Stimulated activated CD4-positive, alpha-beta T cell treated with anti-CD3 and anti-CD28 coated beads, Interleukin-4, amount 100 ng/mL, for 4 hours (primary cell): ENCODE measurements at places on chromosomes 3 and 15.

- DNase-seq: no peak
Measured at GRCh38 chr15:33675246-33675645, 293.1 kb upstream of the CHRM5 start.

DNA sequence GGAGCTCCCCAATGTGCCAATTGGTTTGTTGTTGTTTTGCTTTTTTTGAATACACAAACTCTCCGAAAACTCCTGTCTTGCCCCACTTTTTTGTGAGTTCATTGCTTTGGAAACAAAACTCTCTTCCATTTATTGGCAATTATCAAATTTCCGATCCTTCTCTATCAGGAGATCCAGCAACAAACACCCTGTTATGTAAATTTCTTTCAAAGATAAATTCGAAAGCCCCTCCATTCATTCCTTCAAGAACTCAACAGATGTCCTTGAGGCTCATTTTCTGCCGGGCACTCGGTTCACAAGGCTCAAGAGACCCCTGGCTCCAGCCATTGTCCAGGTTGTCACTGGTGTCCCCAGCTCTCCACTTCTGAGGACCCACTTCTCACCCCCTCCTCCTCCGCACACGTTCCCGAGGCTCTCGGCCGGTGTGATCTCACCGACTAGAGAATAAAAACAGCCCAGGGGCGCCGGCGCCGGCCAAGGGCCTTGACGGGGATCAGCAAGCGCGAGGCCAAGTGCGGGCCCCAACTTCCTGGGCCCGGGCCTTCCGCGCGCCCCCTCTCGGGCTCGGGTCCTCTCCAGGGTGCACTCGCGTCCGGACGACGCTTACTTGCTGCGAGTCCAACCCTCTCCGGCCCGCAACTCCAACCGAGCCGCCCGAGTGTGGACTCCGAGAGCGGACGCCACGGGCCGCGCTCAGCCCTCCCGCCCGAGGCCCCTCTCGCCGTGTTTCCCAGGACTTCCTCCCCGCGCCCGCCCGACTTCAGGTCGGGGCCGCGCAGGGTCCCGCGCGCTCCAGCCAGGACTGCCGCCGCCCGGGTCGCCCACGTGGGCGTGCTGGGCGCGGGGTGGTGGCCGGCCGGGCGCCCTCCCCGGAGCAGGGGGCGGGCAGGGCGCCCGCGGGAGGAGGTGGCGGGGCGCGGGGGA, 533 bp upstream of the SMAD3 start:
- DNase-seq: peak; percentile 9

DNA sequence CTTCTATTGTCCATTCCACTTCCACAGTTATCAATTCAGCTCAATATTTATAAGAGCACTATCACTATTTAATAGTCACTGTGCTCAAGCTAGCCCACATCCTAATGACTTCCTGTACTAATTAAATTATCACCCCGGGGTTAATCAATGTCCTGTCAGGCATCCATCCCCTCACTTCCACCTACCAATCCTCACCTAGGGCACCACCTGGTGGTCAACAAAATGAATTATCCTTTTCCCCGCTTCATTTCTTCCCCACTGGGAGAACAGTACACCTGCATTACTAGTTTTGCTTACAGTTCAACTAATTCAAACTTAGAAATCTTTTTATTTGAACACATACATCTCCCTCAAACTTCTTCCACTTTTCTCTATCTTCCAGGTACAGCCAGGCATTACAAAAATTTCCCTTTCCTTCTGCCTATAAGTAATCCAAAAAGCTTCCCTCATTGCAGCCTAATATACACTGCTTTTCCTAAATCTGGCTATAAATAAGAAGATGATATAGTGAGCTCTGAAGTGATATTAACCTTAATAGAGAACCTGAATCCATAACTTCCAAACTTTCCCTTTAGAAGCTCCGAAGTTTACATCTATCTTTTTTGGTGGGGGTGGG, 68.5 kb downstream of the TMCC1 start:
- no peak for DNase-seq

DNA sequence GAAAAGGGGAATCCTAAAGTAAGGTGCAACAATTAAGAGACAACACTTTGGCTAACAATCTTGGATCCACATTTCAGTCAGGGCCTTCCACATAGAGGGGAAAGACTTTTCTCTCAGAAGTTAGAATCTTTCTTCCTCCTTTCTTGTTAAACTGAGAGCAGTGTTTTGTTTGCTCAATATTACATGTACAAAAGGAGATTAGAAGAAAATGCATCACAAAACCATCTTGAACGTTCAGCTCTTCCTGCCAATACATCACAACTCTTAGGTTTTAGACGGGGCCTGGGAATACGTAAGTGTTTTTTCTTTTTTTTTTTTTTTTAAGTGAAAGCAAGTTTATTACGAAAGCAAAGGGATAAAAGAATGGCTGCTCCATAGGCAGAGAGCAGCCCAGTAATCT, 39.1 kb downstream of the MAP2K1 start:
- no peak for DNase-seq

GRCh38 chr3:82595530-82595929, 834.1 kb upstream of the GBE1 start:
- no peak for DNase-seq

- DNase-seq: no peak
Measured at GRCh38 chr15:101359365-101359947, 64.4 kb upstream of the SNRPA1 start.

- no peak for DNase-seq
Measured at GRCh38 chr3:81839504-81840094, 78.2 kb upstream of the GBE1 start.

DNA sequence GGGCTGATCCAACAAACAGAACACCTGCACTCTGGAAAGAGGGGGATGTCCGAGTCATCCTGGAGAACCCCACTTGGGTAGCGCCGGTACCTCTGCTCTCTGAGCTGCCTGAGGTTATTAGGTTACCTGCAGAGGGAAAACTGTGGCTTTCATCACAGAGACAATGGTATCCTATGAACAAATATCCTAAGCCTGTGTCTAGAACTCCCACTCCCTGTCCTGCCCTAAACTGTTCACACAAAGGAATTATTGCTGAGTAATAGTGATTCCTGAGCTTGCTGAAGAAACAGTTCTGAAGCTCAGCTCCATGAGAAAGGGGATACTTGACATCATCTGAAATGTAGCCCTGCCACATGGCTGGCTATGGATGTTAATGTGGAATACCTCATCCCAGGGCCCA, 31.9 kb upstream of the WNT5A start:
- DNase-seq: no peak
